ENCODE measurements at places on chromosomes 16 and 17. TPM values are rescaled to one million over a fixed set of nuclear protein-coding genes. Genes with fewer than 3 reads are reported as not detected.

DNA sequence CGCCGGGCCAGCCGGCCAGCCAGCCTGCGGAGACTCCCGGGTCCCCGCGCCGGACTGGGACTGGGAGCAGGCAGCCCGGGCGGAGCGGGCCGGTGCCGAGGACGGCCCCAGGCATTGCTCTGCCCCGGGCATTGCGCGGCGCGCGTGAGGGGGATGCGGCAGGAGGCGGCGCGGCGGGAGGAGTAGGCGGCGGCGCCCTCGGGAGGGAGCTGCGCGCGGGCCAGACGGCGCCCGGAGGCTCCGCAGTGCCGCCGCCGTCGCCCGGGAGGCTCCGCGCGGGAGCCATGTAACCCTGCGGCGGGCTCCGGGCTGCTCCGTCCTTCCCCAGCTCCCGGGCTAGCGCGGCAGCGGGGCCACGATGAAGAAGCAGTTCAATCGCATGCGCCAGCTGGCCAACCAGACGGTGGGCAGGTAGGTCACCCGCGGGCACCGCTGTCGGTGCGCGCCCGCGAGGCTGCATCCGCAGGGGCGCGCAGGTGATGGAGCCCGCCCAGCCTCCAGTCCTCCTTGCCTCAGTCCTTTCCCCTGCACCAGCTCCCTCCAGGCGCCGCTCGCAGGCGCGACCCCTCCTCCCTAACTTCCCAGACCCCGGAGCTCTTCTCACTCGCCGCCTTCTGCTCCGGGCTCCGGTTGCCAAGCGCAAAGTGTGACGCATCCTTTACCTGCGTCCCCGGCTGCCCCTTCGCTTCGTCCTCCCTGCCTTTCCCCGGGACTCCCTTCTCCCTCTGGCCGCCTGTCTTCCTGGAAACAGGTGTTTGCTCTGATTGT is at the start of gene ARHGAP44:
Gene ARHGAP44, plus strand, starts transcription at position 18 of the 768 bp plus-strand sequence. Its CDS starts 341 bp downstream, at position 359.
- peak; percentile 30 for DNase-seq

DNA sequence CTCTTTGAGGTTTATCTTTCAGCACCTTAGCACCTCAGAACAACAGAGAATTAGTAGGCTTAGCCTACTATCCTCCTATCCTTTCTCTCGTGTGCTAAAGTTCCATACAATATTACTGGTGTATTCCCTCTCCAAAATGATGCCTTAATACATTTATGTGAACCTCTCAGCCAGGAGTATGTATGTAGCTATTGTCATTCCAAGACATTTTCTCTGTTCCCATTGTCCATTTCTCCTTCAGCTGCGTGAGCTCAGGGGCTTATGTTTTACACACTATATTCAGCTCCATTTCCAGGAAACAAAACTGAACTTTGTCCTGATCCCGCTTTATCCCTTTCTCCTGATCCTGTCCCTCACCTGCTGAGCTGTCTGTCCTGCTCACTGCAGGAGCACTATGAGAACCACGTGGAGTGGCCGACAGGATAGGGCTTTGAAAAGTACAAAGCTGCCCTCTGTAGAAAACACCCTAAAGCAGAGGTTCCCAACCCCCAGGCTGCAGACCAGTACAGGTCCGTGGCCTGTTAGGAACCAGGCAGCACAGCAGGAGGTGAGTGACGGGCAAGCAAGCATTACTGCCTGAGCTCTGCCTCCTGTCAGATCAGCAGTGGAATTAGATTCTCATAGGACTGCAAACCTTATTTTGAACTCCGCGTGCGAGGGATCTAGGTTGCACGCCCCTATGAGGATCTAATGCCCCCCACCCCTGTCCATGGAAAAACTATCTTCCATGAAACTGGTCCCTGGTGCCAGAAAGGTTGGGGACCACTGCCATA is 55.7 kb downstream of the CENPV start:
- no peak for DNase-seq

CYBC1 gene
- total RNA-seq = 49.1 TPM

- no peak for DNase-seq
Measured at GRCh38 chr17:75270966-75271232, at the start of gene MIF4GD. Gene MIF4GD (minus strand): TSS chr17:75271231. CDS start chr17:75270195, 1,036 bp downstream.
